Bronchus fibroblast of lung (primary cell): ENCODE measurements at places on chromosomes 1 and 21. TPM values are rescaled to one million over a fixed set of nuclear protein-coding genes. Genes with fewer than 3 reads are reported as not detected.

TMEM61 gene
- total RNA-seq = not detected in 2 replicates

TNFSF18 gene
- total RNA-seq = 0.50 and 0.74 TPM in 2 replicates

GCSAML gene
- not detected in 2 replicates for total RNA-seq

VPS13D gene
- 11.3 and 11.4 TPM in 2 replicates for total RNA-seq

SERTAD4 gene
- under 0.01 and 0.15 TPM in 2 replicates for total RNA-seq

HOOK1 gene
- total RNA-seq = not detected in 2 replicates

CFAP141 gene
- not detected in 2 replicates for total RNA-seq

PTPRC gene
- not detected in 2 replicates for total RNA-seq

MROH7 gene
- not detected in 2 replicates for total RNA-seq

FRRS1 gene
- 5.7 and 7.6 TPM in 2 replicates for total RNA-seq

SCCPDH gene
- total RNA-seq = 34.5 and 40.0 TPM in 2 replicates

AKIRIN1 gene
- total RNA-seq = 28.2 and 30.8 TPM in 2 replicates

USP21 gene
- total RNA-seq = 12.3 and 12.4 TPM in 2 replicates

SLC35F3 gene
- not detected in 2 replicates for total RNA-seq

SLC1A7 gene
- total RNA-seq = not detected in 2 replicates

THBS3 gene
- 10.1 and 11.9 TPM in 2 replicates for total RNA-seq

FOXD2 gene
- total RNA-seq = under 0.01 TPM in 2 replicates

OR2M3 gene
- total RNA-seq = not detected in 2 replicates

TRPM2 gene
- not detected in 2 replicates for total RNA-seq

SLFNL1 gene
- total RNA-seq = under 0.01 TPM in 2 replicates

SPOCD1 gene
- total RNA-seq = 29.9 and 35.1 TPM in 2 replicates

TMEM82 gene
- not detected in 2 replicates for total RNA-seq

ARMH1 gene
- 0.30 TPM in 1 of 2 replicates, not detected in the other for total RNA-seq

MCOLN2 gene
- total RNA-seq = 0.17 and 0.45 TPM in 2 replicates

PADI1 gene
- not detected in 2 replicates for total RNA-seq

GPATCH4 gene
- 15.8 and 16.9 TPM in 2 replicates for total RNA-seq

SPEN gene
- 4.5 and 4.7 TPM in 2 replicates for total RNA-seq

COL6A1 gene
- 786 and 792 TPM in 2 replicates for total RNA-seq

C4BPA gene
- not detected in 2 replicates for total RNA-seq

CRYZL1 gene
- 12.3 and 14.1 TPM in 2 replicates for total RNA-seq

ADAMTSL4 gene
- total RNA-seq = 23.5 and 25.6 TPM in 2 replicates

C1orf226 gene
- 0.50 and 0.59 TPM in 2 replicates for total RNA-seq

TTC4 gene
- total RNA-seq = 20.5 and 21.9 TPM in 2 replicates

PEAR1 gene
- total RNA-seq = 21.1 and 24.0 TPM in 2 replicates

TADA1 gene
- 9.8 and 12.3 TPM in 2 replicates for total RNA-seq

TNFRSF4 gene
- 0.17 and 0.30 TPM in 2 replicates for total RNA-seq

CLCNKA gene
- not detected in 2 replicates for total RNA-seq

SLC5A3 gene
- 2.4 and 3.5 TPM in 2 replicates for total RNA-seq

RGS18 gene
- not detected in 2 replicates for total RNA-seq

CRB1 gene
- 0.15 and 0.17 TPM in 2 replicates for total RNA-seq

TBX15 gene
- total RNA-seq = under 0.01 and 0.34 TPM in 2 replicates
